ENCODE measurements at places on chromosomes 2 and 18.
A peak's percentile ranks its signal among the peaks of the same experiment; 100 is the strongest.

DNA sequence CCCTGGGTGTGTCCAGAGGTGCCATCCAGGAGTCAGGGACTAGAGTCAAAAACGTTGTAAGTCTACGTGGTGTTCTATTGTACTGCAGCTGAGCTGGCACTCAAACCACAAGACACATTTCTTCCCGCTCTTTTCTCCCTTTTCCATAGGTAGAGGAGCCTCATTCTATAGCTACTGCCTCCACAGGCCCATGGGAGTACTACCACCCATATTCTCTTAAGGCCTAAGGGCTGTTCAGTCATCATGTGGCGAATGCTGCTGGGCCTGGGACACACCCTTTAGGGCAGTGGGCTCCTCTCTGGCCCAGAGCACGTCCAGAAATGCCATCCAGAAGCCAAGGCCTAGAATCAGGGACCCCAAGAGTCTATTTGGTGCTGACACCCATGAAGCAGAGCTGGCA is 1271.7 kb downstream of the CNTNAP5 start:
- no peak for DNase-seq

DNA sequence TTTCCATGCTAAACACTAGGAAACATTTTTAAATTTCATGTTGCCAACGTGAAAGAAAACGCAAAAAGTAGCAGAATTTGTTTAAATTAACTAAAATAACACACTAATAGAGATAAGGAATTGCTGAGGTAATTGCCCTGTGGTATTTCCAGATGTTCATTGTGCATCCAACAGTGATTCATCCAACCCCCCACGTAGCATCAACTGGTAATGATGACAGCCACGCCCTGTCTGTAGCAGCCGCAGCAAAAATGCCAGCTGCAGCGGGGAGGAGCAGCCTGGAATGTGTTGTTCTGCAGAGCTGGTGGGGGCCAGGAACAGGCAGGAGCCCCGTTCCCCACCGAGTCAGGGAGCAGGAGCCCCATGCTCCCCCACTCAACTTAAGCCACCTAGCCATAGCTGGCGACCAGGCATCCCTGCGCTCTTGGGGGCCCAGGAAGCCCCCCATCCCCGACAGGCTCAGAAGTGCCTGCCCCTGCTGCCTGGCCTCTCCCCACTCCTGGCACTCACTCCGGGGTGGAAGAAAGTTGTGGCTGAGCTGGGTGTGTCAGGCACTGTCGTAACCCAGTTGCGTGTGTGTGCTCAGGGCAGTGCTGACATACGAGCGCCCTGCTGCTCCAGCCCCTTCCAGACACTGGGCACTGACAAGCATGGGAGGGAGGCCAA is 695.1 kb upstream of the ACVR2A start:
- DNase-seq: no peak

DNA sequence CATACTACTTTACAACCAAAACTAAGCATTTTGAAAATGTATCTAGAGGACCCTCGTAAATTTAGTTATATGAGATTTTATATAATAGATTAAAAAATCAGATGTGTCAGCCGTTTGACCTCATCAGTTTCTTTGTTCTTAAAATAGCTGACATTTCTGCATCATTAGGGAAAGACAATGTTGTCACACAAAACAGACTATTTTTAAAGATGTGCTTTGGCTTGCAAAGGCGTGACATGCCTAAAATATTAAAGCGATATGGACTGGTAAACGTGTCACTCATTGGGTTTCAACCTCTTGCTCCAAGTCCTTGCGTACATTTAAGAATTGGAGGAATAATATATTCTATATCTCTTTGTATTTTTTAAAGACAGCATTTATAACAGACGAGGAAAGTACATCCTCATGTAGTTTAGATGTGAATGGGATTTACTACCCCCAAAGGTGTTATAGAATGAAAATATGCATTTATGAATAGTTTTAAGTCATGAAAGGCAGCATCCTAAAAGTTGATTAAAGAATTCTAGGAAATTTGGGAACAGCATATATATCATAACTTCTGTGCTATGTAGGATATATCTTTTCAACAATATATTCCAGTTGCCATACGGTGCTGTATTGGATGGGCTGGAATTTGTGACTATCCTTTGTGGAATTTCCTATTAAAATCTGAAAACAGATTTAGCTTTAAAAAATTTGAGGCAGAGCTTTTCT is 3.8 kb downstream of the MYL12A start:
- no peak for DNase-seq

- no peak for DNase-seq
These were observed 16.7 kb downstream of the NOSTRIN start for GRCh38 chr2:168819050-168819715.

- no peak for DNase-seq
These were observed 13.7 kb downstream of the ERFE start for GRCh38 chr2:238172439-238172838.

DNA sequence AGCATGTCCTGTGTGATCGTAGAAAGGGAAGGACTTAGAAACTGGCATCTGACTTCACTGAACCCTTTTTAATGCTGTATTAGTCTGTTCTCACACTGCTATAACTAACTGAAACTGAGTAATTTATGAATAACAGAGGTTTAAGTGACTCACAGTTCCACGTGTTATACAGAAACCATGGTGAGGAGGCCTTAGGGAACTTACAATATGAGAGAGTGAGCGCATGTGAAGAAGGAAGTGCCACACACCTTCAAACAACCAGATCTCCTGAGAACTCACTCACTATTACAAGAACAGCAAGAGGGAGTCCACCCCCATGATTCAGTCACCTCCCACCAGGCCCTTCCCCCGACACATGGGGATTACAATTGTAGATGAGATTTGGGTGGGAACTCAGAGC is 811.3 kb downstream of the CPS1 start:
- peak; percentile 18 for DNase-seq

DNA sequence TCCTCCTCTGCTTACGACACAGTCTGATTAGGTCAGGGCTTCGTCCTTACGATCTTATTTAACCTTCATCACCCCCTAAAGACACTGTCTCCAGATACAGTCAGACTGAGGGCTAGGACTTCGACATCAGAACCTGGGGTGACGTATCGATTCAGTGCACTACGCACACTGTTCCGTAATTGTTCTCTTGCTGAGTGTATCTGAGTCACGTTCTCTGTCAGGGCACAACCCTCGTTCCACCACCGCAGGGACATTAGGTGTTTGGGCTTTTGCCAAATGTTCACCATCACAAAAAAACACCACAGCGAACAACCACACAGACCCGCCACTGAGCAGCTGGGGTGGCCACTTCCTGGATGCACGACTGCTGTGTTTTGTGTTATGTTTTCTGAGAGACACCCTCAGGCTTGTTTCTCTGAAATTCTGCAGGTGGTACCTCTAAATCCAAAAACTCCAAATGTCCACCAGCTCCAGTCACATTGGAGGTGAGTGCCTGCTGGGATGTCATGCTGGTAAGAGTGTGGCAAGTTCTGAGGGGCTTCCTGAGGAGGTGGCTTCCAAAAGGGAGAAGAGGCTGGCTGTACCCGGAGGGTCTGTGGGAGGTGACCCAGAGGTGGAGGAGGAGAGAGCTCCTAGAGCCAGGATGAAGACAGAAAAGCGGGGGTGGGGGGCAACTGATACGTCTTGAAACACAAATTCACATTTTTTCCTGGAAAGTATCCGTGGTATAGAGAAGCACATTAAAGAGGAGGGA is 66.6 kb downstream of the ADNP2 start:
- DNase-seq: no peak

- DNase-seq: no peak
These were observed 28.6 kb downstream of the RNF144A start for GRCh38 chr2:6945821-6946220.

GRCh38 chr2:168633895-168634294 is 168.5 kb upstream of the NOSTRIN start:
- DNase-seq: no peak

DNA sequence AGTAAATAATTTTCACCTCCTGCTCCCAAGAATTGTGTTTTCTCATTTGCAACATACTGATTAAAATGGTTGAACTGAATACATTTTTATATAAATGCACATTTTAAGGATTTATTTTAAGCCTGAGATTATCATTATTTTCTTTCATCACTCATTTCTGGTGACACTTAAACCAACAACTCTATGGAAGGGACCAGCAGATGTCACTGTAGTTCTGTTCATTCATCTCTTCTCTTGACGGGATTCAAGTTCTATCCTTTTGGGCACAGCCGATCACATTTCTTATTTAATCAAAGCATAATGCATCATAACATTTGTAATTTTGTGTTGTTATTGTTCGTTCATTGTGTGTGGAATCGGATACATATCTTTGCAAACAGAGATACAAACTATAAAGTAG is 417.9 kb downstream of the HRH4 start:
- no peak for DNase-seq

- DNase-seq: no peak
These were observed 51.5 kb upstream of the ITGB6 start for GRCh38 chr2:160251569-160251968.

GRCh38 chr18:7593218-7593819 is 26.2 kb downstream of the PTPRM start:
- DNase-seq: no peak

DNA sequence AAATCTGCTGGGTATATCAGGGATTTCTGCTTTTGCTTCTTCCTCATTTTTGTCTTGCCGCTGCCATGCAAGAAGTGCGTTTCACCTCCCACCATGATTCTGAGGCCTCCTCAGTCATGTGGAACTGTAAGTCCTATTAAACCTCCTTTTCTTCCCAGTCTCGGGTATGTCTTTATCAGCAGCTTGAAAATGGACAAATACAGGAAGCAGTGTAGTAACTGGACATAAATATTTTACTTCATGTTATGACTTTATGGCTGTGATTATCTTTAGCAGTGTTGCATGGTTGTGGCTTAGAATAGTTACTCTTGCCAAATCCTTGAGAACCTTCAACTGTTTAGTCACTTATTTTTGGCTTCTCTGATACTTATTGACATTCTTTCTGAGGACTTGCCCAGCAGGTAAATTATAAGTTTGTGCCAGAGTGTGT is 66.2 kb upstream of the DLX2 start:
- DNase-seq: no peak

- peak; percentile 32 for DNase-seq
These were observed 679.1 kb upstream of the ZEB2 start for GRCh38 chr2:145199042-145199441.

GRCh38 chr2:146031158-146031557 is 1511.2 kb upstream of the ZEB2 start:
- no peak for DNase-seq

- no peak for DNase-seq
These were observed 4.3 kb upstream of the NEUROD1 start for GRCh38 chr2:181684454-181685149.

DNA sequence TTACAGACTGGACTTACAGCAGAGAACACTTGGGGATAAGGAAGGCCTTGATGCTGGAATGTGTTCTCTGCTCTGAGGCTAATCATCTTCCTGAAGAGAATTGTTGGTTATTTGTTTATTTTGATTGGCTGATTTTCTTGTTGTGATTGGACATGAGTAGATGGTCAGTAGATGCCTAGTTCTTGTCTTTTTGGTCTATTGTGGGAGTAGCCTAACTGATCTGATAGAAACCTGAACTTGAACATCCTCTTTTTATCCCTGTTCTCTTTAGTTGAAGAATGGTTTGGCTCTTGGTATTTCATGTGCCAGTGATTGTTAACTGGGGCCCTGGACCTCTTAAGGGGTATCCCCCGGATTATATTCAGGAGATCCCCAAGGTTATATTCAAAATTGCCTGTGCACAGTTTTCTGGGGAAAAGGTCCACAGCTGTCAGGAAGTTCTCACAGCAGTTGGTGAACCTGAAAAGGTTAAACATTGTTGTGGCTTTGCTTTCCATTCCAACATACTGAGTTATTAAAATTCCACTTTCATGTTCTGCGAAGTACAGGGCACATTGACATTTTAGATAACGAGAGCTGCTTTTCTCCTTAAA is 13.6 kb downstream of the TWSG1 start:
- peak; percentile 44 for DNase-seq

- DNase-seq: no peak
These were observed 86.7 kb upstream of the ZEB2 start for GRCh38 chr2:144606466-144607095.

DNA sequence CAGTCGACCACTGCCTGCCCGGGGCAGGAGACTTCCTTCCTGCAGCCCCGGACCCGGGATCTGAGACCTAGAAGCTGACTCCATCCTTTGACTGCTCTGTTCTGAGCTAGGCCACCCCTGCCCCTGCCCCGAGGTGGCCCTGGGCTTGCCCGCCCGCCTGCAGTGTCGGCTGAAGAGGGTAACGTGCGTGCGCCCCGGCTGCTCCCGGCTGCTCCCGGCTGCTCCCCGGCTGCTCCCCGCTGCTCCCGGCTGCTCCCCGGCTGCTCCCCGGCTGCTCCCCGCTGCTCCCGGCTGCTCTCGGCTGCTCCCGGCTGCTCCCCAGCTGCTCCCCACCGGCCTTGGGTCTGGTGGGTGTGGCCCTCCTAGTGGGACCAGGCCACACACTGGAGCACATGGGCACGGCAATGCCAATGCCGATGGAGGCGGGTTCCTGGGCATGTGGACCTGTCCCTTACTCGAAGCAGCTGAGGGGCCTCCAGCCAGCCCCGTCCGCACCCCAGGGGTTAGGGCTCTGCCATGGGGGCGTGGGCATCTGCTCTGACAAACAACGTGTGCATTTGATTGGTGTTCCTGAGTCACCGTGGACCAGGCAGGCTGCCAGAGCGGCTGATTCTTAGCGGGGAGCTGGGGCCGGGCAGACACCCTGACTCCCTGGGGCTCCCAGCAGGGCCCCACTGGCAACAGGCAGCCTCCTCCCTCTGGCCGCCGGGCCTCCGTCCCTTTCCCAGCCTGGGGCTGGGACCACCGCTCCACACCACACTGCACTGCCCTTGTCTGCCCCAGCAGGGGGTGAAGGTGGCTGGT is 2.0 kb upstream of the GAL3ST2 start:
- peak; percentile 43 for DNase-seq

GRCh38 chr18:63888470-63889190 is 1.1 kb downstream of the SERPINB2 start:
- no peak for DNase-seq

GRCh38 chr2:6627316-6627715 is 238.4 kb downstream of the CMPK2 start:
- no peak for DNase-seq

GRCh38 chr2:219603771-219604170 is 6.1 kb downstream of the STK11IP start:
- DNase-seq: no peak

DNA sequence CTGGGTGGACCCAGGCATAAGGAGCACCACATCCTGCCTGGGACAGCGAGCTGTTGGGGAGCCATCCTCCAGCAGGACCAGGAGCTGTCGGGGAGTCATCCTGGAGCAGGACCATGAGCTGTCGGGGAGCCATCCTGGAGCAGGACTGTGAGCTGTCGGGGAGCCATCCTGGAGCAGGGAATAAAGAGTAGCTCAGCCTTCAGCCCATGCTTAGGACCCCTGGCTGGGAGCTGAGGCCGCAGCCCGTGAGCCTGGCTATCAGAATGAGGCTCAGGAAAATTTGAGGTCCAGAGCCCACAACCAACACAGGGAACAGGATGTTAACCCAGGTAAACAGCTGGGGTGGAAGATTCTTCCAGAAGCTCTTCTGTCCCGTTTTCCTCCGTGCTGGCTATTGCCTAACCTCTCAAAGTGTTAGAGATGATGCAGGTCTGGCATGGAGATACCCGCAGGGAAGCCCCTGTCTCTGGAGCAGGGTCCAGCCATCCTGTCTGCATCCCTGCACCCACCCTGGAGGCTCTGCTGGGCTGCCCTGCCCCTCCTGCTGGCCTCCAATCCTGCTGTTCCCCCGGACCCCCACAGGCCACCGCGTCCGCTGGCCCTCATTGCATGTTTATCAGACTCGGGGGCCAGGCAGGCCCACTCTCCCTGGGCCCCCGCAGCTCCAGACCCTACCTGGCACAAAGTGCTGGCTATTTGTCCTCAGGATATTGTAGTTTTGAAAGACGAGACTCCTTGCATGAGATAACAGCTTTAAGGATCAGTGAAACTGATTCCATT is 243.5 kb upstream of the MYT1L start:
- DNase-seq: no peak

GRCh38 chr18:63303547-63303946 is 16.0 kb downstream of the BCL2 start:
- DNase-seq: no peak
